ENCODE measurements at places on chromosomes 3 and 15.

DNA sequence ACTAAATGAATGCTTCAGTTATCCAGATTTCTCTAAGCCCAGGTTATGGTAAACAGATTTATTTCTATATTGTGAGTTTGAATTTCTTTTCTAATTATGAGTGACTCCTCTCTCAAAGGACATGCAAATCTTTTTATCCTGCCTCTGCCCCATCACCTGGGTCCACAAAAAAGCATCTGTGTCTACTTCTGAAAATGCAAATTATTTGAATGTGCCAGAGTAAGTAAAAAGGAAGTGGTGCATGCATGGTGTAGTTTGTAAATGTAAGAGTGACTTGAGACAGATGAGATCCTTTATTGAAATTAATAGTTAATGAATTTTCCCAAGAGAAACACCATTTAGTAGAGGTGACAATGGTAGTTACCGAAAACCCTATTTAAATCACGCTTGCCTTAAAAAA is 26.9 kb downstream of the MCTP2 start:
- no peak for DNase-seq

- DNase-seq, result no peak
These were observed 79.6 kb downstream of the TP63 start for GRCh38 chr3:189710620-189711402.

DNA sequence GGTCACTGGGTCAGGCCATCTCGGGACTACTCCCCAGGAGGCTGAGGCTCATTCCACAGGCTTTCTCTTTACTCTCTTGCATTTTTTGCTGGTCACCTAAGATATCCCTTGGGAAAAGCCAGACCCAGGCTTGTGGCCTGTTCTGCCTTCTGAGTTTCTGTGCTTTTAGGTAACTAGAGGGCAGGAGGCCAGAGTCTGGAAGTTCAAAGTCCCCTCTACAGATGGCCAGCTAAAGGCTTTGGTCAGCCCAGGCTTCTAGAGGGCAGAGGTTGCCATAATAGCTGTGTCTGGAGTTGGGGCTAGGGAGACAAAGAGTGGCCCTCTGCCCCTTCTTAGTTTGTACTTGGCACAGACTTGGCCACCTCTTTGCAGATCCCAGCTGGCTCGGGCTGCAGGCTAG is 8.4 kb upstream of the PARP6 start:
- no peak for DNase-seq

- DNase-seq, result no peak
These were observed 5.2 kb downstream of the LCMT2 start for GRCh38 chr15:43325039-43325684.

- DNase-seq, result no peak
These were observed 467 bp downstream of the PGBD4 start for GRCh38 chr15:34102175-34102925.

- DNase-seq, result no peak
These were observed 558.8 kb upstream of the ADAMTS9 start for GRCh38 chr3:65246561-65246960.

GRCh38 chr3:88418219-88418618 is 268.5 kb downstream of the C3orf38 start:
- DNase-seq, result no peak

DNA sequence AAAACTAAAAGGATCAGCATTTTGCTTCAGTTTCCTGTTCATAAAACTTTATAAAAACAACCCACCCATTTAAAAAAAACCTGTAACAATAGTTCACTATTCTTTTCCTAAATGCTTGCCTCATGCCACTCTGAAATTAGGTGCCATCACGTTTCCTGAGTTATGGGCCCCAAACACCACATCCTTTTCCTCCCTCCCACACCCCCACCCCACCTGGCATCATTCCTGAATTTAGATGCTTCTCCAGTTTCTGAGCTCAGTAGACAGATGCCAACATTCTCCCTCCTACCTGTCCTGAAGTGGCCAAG is 11.9 kb upstream of the ARHGEF3 start:
- DNase-seq, result no peak

DNA sequence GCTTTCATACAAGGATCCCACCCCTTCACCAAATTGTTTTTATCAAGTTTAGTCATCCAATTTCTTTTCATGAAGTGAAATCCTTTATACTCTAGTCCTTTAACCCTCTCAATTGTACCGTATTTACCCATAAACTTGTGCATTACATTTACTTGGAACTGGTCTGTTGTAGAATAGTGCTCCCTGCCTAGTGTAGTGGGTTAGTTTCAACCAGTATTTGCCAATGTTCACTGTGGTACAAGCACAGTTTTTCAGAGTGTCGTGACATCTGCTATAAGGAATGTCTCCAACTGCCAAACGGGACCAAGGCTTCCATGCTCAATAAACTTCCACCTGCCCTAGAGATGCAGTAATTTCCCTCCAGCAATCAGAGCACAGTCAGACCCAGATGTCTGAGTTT is 211.9 kb downstream of the KCNAB1 start:
- no peak for DNase-seq

DNA sequence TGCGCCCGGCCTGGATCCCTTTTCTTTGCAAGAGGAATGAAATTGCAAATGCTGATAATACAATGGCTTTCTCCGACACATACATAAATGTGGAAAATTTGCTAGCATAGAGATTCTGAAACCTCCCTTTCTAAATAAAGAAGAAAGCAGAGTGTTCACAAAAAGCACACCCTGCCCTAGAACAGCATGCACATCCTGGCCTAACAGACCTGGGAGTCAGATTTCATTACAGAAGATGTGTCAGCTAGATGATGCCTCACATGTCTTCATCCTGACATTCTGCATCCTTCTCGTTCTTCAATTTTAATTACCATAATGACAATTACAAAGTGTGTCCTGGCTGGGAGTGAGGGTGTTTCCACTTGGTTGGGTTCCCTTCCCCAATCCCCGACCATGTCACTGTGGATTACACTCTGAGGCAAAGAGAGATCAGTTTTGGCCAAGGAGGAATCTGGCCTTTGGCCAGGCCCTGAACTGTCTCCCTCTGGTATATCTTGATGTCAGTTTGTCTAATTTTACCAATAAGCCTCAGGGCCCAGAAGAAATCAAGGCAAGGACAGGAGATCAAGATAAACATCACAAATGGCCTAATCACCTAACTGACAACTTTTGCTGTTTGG is 104.9 kb upstream of the SPATA12 start:
- DNase-seq, result no peak

- no peak for DNase-seq
These were observed 517 bp downstream of the FBN1 start for GRCh38 chr15:48644827-48645557.

- DNase-seq, result no peak
These were observed 91.8 kb downstream of the BTD start for GRCh38 chr3:15693355-15693754.

- no peak for DNase-seq
These were observed 105.4 kb downstream of the ADCY5 start for GRCh38 chr3:123343296-123344174.

DNA sequence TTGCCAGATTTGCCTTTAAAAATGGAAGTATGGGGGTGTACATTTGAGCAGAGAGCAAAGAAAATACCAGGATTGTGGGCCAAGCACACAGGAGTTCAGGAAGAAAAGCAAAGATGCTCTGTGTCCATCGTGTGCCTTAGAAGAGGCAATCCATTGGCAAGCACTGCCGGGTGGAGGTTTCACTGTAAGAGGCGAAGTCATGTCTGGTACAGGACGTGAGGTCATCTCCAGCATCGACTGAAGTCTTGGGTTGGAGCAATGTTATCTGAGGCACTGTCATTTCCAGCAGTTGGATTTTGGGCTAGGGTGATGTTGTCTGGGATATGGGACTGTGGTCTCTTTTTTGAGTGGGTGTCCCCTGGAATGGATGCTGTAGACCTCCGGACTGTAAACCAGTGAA is 4.8 kb upstream of the RGMA start:
- DNase-seq, result no peak
